ENCODE measurements at places on chromosomes 5 and 9. TPM values are rescaled to one million over a fixed set of nuclear protein-coding genes. Genes with fewer than 3 reads are reported as not detected.

GABRA6 gene
- total RNA-seq: not detected

PCDHGA11 gene
- 4.4 TPM for total RNA-seq

STC2 gene
- 25.2 TPM for total RNA-seq

PTCH1 gene
- total RNA-seq: 1.7 TPM

AK8 gene
- 0.15 TPM for total RNA-seq

ADGRD2 gene
- not detected for total RNA-seq

SEMA6A gene
- total RNA-seq: 2.0 TPM

TICAM2 gene
- total RNA-seq: 2.7 TPM

IFNA21 gene
- total RNA-seq: not detected

RORB gene
- total RNA-seq: not detected

SLC4A9 gene
- total RNA-seq: not detected

PDE4D gene
- 12.3 TPM for total RNA-seq

GMCL2 gene
- not detected for total RNA-seq

LRRC14B gene
- total RNA-seq: not detected

PTPN3 gene
- total RNA-seq: under 0.01 TPM

SPATA31C1 gene
- not detected for total RNA-seq

ADAMTS2 gene
- total RNA-seq: 0.30 TPM

ADCY2 gene
- not detected for total RNA-seq

CFAP157 gene
- total RNA-seq: not detected

SLC36A3 gene
- total RNA-seq: not detected

ZNF618 gene
- 14.4 TPM for total RNA-seq

ESM1 gene
- 463 TPM for total RNA-seq

HAPLN1 gene
- not detected for total RNA-seq

IL33 gene
- 0.60 TPM for total RNA-seq

RGS7BP gene
- 0.20 TPM for total RNA-seq

SLC34A1 gene
- total RNA-seq: not detected

LCN6 gene
- total RNA-seq: not detected

Measured in mammary microvascular endothelial cell (primary cell).